Activated T-cell treated with anti-CD3 and anti-CD28 coated beads for 48 hours (primary cell): ENCODE measurements at places on chromosomes 13 and 19.

DNA sequence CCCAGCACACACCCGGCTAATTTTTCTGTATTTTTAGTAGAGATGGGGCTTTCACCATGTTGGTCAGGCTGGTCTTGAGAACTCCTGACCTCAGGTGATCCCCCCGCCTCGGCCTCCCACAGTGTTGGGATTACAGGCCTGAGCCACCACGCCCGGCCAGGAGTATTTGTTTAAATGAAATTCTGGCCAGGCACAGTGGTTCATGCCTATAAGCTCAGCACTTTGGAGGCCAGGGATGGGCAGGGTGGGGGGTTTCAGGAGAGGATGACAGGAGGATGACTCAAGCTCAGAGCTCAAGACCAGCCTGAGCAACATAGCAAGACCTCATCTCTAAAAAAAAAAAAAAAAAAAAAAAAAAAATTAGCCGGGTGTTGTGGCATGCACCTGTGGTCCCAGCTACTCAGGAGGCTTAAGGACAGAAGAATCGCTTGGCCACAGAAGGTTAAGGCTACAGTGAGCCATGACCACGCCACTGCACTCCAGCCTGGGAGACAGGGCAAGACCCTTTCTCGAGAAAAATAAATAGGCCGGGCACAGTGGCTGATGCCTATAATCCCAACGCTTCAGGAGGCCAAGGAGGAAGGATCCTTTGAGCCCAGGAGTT lies 8.2 kb upstream of the DHDH start:
- no peak for DNase-seq

DNA sequence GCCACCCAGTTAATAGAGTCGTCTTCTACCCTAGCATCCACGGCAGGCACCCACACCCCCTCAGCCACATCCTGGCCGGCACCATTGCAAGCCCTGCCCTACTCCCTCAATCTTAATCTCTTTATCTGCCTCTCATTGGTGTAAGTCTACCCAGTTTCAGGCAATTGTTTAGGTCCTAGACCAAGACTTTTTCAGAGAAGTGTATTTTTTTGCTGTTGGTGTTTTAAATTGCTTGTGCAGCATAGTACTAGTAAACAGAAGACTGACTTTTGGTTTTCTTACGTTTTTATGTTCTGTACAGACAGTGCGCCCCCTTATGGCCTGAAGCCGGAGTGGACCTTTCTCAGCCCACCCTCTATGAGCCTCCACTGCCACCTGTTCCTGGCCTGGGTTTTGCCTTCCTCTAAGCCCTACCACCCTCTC lies 2.3 kb upstream of the LCP1 start:
- DNase-seq: peak; percentile 69

- DNase-seq: no peak
Measured at GRCh38 chr19:2507109-2507508, 31.2 kb downstream of the GADD45B start.

DNA sequence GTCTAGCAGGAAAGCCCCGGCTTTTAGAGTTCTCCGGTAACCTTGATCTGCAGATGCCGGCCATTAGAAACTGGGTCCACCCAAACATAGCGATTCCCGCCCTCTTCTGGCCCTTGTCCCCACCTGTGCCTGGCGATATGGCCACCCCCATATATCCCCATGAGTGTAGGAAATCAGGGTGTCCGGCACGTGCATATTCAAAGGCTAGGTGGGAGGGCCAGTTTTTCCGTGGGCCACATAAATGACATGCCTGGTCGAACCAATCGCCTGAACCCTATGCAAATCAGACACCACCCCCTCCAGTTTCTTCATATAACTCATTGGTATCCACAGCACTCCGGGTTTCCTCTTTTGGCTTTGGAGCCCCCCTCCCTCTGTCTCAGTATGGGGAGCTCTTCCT lies 37.4 kb downstream of the ERICH4 start:
- DNase-seq: no peak

DNA sequence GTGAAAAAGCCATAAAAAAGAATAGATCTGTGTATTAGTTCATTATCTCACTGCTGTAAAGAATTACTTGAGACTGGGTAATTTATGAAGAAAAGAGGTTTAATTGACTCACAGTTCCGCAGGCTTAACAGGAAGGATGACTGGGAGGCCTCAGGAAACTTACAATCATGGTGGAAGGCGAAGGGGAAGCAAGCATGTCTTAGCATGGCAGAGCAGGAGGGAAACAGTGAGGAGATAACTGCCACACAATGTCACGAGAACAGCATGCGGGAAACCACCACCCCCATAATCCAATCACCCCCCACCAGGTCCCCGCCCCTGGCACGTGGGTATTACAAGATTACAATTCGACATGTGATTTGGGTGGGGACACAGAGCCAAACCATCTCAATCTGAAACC lies 39.1 kb upstream of the EEF1AKMT1 start:
- DNase-seq: no peak

DNA sequence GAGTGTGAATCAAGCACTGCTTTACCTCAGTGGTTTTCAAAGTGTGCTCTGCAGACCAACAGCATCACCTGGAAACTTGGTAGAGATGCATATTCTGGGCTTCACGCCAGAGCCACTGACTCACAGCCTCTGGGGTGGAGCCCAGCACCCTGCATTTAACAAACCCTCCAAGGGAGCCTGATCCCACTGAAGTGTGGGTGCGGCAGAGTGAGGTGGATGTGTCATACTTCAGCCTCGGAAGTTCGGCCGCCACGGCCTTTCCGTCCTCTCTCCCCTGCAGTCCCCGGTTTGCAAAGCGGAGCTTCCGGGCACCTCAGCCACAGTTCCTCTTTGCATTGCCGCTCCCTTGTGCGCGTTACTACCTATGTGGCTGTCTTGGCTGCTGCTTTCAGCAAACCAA lies 33.3 kb upstream of the MICU2 start:
- peak; percentile 17 for DNase-seq

DNA sequence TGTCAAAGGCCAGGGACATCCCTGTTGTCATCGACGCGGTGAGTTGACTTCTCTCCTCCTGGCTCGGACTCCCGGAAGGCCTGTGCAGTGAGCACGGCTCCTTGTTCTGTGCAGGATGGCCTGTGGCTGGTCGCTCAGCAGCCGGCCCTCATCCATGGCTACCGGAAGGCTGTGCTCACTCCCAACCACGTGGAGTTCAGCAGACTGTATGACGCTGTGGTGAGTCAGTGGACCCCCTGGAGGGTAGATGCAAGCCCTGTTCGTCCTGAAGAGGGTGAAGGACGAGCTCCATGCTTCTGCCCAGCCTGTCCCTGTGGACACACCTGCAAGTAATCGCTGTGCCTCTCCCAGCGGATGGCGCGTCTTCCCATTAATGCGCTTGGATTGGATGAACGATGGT lies 19.2 kb downstream of the NAXD start:
- DNase-seq: no peak

GRCh38 chr13:107043021-107043956 lies 475.4 kb upstream of the ARGLU1 start:
- DNase-seq: no peak

GRCh38 chr19:2558543-2558942 lies 82.6 kb downstream of the GADD45B start:
- no peak for DNase-seq

DNA sequence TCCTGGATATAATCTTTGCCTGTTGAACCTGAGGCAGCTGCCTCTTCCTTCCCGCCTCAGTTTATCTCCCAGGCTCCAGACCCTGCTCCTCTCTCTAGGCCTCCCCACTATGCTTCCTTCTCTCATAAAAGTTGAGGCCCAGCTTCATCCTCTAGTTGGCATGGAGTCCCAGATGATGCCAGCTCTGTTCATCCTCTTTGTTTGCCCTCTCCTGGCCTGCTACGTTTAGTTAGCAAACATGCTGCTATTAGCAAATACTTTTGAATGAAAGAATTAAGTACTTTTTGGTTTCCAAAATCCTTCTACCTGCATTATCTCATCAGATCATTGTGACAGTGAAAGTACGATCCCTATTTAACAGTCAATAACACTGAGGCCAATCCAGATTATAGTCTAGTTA lies 472.5 kb downstream of the COG6 start:
- no peak for DNase-seq

GRCh38 chr19:38375748-38376147 lies 1.4 kb downstream of the PSMD8 start:
- no peak for DNase-seq

- DNase-seq: no peak
Measured at GRCh38 chr19:13937479-13938300, 527 bp downstream of the PODNL1 start.

DNA sequence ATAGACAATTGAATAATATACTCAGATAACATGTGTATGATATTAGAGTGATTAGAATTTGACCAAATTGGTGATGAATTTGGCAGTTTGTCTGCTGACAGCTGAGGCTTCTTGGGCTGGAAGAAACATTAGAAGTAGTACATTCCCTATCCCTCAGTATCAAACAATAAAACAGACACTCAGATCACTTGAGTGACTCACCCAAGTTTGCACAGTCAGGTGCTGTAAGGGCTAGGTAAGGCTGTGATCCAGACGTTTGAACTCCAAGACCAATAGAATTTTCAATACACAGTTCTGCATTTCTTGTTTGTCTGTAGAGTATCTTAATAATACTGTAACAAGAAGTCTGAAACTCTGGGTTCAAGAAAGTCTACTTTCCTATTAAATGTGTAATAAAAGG lies 223.5 kb downstream of the POSTN start:
- DNase-seq: no peak

DNA sequence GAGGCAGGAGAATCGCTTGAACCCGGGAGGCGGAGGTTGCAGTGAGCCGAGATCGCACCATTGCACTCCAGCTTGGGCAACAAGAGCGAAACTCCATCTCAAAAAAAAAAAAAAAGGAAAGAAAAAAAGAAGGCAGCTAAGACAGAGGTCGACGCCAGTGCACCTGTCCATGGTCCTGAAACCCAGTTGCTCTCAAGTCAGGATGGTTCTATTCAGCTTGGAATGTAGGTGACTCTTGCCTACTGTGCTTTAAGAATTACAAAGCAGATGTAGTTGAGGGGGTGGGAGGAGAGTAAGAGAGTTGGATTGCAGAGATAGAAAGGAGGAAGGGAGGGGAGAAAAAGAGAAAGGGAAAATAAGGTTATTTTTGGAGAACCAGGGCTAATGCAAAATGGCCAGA lies 18.7 kb downstream of the CACNG7 start:
- no peak for DNase-seq

DNA sequence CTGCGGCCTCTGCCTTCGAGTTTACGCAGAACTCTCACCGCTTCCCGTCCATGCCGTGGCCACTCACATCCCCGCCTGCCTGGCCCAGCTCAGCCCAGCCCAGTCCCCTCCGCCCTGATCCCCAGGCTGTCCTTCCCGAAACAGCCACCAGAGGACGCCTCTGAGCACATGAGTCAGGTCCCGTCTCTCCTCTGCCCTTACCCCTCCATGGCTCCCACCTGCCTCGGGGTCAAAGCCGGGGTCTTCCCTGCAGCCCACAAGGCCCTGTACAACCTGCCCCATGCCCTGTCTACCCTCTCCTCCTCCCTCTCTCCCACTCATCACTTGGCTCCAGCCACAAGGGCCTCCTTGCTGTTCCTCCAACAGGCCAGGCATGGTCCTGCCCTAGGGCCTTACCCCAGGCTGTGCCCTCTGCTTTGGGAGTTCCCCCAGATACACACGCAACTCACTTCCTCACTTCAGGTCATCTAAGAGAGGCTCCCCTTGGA lies 8.1 kb upstream of the SEMA6B start:
- peak; percentile 54 for DNase-seq

- no peak for DNase-seq
Measured at GRCh38 chr19:51293571-51294210, 17.8 kb upstream of the IGLON5 start.

DNA sequence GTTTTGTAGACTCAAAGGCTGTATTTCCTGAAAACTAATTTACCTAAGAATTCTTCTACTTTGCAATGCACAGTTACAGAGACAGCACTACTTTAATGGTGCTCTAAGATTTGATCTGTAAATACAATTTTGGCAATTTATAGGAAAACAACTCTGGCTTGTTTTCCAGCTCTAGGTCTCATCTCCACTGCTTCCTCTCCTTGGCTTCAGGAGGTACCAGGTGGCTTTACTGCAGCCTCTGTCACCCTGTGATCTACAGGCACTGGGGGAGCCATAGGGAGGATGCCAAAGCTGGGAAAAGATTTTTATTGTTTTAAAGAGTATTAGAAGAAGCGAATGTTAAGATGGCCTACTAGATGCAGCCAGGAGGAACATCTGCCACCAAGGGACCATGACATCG lies 1563.6 kb downstream of the OLFM4 start:
- no peak for DNase-seq

GRCh38 chr19:35094656-35095055 lies 21.0 kb upstream of the FXYD3 start:
- no peak for DNase-seq

DNA sequence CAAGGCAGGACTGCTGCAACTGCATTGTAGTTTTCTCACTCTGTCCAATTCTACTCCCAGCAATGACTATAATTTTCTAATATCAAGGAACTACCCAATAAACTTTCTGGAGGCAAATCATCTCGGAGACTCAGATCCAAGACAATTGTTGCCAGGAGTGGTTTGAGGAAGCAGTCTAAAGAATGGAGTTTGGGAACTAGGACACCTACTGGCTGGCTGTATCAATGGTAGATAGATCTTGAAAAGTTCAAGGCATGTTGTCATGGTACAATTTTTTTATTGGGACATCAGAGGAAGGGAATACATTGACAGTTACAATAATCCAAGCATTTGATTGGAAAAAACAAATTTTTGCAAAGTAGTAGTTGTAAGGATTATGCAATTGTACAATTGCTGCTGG lies 648.3 kb upstream of the SLITRK6 start:
- no peak for DNase-seq

DNA sequence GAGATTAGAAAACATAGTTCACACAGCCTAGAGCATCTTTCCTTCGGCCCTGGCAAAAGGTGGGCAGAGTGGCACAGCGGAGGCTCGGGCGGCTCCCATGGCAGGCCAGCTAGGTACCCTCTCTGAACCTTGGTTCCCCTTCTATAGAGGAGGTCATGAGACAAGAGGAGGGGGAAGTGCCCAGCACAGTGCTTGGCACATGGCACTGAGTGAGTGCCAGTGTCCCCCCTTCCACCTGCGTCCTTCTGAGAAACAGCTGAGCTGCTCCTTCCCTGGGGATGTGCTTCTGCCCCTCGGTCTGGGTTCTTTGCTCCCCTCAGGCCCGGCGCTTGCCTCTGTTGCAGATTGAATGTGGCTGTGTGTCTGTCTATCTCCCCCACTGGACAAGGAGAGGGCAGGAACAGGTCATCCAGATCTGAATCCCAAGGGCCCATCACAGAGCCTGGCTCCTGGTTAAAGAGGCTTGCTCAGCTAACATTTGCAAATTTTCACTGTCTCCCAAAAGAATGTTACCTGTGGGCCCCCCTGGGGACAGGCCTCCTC lies 165.6 kb downstream of the USP12 start:
- no peak for DNase-seq

GRCh38 chr19:33679696-33680095 lies 57.9 kb downstream of the CHST8 start:
- no peak for DNase-seq

DNA sequence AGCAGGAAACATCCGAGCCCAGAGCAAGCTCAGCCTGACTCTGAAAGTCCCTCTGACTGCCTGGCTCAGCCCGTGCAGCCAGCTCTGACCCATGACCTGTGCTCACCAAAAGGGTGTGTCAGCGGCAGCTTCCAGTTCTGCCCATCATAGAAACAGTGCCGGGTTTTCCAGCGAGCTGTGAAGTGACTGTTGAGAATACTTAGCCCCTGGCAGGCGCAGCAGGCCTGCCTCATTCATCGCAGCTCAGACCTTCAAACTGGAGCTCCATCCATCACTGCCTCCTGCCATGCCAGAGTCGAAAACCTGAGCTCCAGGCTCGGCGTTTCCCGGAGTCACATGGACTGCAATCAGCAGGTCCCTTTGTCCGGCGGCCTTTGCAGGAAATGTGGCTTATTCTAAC lies 16.3 kb upstream of the GSX1 start:
- no peak for DNase-seq
